CD4-positive, alpha-beta T cell treated with Interleukin-4 for 1 hour (primary cell): ENCODE measurements at places on chromosomes 12 and 14.

DNA sequence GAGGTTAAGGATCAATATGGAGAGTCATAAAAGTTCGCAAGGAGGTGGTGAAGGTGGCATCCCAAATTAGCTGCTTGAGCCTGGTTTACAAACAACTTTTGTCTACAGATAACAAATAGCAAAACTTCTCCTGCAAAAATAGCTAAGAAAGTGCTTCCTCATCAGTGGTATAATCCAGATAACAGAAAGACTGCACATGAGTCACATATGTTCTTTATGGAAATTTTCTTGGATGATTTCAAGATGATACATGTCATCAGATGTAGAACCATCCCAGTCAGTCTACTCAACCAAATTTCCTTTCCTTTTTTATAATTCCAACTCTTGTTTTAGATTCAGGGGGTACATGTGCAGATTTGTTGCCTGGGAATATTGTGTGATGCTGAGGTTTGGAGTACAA, 133.0 kb downstream of the BTG1 start:
- no peak for DNase-seq

DNA sequence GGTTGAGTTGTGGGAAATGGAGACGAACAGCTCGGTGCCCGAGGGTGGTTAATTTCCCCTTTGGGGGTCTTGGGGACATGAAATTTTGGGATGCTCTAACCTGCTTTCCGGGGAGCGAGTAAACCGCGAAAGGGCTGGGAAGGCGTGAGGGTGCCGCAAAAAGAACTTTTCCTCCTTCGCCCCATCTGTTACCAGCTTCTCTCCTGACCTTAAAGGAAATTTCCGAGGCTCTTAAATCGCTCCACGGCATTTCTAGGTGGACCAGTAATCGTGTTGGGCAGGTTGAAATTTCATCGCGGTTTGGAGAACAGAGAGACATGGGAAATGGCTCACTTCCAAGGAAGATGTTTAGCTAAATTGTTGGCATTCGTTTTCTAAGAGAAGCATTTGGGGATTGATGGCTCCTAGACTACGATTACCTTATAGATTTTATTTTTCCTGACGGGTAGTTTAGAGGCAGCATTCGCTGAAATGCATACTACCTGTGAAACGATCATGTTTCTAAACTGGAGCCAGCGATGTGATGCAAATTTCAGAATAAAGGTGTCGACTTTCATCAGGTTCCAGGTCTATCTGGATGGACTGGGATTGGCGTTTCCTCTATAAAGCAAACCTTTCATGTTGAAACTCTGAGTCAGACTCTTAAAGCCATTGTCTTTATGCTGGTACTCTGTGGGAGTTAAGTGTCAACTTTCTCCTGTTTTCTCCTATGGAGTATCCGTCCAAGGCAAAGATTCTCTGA, 414.5 kb downstream of the PCNX1 start:
- DNase-seq: peak; percentile 14

DNA sequence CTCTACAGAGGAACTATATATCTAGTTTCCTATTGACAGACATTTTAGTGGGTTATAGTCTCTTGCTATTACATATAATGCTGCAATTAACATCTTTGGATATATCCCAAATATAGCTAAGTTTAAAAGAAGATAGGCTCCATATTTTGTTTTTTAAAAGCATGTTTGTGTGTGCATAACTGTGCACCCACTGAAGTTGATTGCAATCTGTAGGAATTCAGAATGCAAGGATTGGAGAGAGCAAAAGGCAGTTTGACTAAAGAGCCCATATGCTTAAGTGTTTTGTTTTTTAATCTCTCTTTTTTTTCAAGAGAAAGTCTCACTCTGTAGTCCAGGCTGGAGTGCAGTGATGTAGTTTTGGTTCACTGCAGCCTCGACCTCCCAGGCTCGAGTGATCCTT, 9.4 kb upstream of the ABCD4 start:
- DNase-seq: no peak

DNA sequence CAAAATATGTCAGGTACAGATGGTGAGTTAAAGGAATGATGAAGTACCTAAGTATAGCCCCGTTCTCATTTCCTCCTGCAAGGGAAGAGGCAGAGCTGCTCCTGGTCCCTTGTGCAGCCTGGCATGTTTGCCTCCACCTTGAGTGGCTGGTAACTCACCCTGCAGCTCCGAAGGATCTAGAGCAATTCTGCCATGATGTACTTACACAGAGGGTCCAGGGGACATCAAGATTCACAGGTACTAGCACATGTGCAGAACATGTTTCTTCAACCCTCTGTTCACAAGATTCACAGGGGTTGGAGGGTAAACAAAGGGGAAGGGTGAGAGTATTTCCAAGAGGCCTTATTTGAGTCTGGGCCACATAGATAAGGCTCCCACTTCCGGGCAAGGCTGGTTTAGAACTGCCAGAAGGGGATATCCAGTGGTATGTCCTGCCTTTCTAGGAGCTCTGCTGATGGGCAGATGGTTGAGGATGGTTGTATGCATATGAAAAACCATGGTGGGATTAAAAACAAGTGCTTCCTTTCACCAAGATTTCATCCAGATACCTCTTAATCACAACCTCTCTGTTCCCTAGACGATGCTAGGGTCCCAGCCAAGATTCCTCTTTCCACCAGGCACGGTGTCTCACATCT, 7.7 kb downstream of the DCTN2 start:
- no peak for DNase-seq

DNA sequence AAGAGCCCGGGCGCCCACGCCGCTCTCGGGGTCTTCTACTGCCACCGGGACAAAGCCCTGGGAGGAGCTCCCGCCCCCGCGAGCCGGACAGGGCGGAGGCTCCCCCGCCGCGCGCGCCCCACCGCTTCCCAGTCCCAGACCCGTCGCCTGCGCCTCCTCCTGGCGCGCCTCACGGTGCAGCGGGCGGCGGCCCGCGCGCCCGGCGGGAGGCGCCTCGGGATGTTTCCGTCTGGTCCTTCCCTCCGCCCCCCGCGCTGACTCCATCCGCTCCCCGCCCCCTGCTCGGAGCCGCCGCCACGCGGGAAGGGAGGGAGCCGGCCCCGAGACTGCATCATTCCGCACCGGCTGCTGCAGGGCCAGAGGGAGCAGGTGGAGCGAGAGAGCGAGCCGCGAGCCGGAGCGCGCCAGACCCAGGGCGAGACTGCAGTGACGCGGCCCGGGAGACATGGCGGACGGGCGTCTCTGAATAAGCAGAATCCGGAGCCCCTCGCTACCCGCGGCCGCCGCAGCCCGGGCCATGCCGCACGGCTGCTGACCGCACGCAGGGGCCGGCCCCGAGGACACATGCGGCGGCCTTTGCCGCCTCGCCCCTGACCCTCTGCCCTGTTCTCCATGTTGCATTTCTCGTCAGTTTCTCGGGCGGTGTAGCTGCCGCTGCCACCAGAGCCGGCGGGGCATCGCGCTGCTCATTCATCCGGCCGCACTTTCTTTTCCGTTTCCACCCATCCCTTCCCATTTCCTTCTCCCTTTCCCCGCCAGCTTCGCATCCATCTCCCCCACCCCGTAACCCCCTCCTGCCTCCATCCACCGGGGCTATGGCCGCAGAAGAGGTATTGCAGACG, at the start of gene BICD1:
Gene BICD1, plus strand, starts transcription at position 331 of the 842 bp plus-strand sequence. Its CDS starts 485 bp downstream, at position 816.
- peak; percentile 76 for DNase-seq

DNA sequence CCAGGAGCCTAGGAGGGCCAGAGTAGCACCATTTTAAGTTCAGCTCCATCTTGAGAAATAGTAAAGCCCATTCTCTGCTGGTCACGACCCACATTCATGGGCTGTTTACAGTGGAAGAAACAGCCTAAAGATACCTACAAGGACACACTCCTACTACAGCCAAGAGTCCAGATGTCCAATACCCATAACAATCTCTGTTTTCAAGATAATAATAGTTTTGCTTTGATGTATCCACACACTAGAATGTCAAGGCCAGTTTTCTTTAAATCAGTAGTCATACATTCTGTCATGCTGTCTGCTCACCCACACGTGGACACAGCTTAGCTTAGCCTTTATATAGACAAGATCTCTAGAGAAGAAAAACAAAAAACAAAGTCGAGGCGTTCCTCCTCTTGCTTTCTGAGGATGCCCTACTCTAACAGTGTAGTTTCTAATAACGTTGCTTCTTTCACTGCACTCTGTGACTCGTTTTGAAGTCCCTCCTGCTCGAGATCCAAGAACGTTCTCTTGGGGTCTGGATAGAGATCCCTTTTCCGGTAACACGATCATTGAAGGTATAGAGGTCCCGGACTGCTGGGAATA, 17.9 kb upstream of the ETFBKMT start:
- DNase-seq: no peak

DNA sequence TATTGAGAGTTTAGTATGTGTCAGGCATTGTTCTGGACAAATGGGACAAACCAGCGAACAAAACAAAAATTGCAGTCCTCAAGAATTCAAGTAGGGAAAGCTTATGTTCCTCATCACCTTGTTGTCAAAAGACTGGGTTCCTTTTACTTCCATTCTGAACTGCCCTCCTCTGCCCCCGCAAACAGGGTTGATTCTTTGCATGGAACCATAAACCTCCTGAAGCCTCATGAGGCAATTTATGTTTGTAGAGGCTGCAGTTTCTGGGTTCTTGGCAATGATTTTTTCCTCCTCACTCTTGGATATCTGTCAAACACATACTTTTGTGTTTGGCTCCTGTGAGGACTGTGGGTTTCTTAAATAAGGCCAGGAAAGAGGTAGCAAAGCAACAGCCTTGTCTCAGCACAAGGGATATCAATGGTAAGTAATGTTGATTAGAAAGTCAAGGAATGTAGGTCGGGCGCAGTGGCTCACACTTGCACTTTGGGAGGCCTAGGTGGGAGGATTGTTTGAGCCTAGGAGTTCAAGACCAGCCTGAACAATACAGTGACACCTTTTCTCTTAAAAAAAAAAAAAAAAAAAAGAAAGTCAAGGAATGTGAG, 13.9 kb downstream of the COPZ1 start:
- DNase-seq: no peak

- DNase-seq: no peak
These were observed 62.2 kb downstream of the GNG2 start for GRCh38 chr14:51922624-51923023.

DNA sequence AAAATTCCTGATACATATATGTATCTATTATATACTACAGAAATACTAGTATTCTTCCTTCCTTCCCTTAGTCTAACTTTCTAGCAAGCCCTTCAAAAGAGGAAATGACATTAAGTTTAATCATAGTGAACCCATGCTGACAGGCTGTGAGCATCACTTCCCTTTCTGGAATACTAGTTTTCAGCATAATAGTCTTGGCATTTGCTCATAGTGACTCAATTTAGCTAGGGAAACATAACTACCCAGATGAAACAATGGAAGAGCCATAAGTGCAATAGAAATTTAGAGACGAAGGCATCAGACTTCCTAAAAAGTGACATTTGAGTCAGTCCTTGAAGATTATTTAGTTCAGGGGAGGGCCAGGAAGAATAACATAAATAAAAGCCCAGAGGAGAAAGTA, 184.5 kb upstream of the CRY1 start:
- DNase-seq: no peak

GRCh38 chr14:89429199-89430181, 12.5 kb upstream of the FOXN3 start:
- DNase-seq: peak; percentile 19

GRCh38 chr12:96327346-96327745, 72.9 kb downstream of the CDK17 start:
- DNase-seq: no peak

GRCh38 chr14:64952598-64953309, 10.2 kb upstream of the GPX2 start:
- no peak for DNase-seq

- no peak for DNase-seq
These were observed 379.7 kb upstream of the DDHD1 start for GRCh38 chr14:53532853-53533252.

- DNase-seq: no peak
These were observed 16.2 kb downstream of the ESRRB start for GRCh38 chr14:76391981-76392690.
